ENCODE measurements at places on chromosomes 5 and 9.

DNA sequence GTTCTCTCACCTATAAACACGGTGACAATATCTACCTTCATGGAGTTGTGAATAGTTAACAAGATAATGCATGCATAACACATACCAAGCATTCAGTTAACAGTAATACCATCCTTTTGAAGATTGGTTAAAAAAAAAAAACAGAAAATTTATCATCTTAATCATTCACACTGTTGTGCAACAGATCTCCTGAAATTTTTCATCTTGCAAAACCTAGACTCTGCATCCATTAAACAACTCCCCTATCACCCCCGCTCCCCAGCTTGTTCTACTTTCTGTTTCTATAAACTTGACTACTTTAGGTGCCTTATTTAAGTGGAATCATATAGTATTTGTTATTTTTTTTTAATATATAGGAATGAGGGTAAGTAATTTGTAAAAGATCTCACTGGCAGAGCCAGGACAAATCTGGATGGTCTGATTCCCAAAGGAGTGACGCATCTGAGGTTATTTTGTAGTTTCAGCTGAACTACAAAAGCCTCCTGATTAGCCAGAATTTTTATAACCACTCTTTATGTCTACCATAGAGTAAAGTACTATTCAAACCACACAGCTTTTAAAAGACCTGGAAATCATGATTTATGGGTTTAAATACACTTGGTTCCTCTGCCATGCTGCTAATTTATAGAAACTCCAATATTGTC, 93.0 kb downstream of the FANCC start:
- no peak for DNase-seq

DNA sequence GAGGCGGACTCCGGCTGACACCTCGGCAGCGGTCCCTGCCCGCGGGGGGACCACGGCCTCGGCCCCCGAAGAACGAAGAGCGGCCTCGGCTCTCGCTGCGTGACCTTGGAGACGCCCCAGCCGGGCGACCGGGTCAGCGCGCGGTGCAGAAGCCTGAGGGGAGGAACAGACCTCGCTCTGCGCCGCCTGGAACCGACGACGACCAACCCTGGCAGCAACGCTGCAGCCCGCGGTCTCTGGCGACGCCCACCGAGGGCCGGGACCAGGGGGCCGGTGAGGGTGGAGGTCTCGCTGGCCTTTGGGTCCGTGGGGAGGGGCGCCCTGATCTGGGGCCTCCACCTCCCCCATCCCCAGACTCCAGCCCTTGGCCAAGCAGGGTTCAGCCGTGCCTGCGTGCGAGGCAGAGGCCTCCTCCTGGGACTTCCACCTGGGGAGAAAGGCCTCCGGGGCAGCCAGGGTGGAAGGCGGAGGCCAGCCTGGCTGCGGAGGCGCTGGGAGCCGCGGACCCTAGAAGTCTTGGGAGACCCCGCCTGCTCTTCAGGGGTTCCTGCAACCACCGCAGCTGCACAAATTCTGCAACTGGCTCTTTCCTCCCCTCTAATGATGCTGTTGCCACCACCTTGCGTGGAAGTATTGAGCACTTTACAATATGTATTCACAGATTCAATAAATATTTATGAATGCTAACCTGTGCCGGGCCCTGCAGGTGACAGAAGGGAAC, 44.3 kb upstream of the SLC12A7 start:
- DNase-seq: no peak

- DNase-seq: no peak
Observed at GRCh38 chr5:54221135-54221534, 89.2 kb downstream of the ARL15 start.

GRCh38 chr5:145951071-145951470, 14.7 kb downstream of the SH3RF2 start:
- no peak for DNase-seq

GRCh38 chr9:34701769-34702736, 7.9 kb downstream of the CCL21 start:
- peak; percentile 74 for DNase-seq

DNA sequence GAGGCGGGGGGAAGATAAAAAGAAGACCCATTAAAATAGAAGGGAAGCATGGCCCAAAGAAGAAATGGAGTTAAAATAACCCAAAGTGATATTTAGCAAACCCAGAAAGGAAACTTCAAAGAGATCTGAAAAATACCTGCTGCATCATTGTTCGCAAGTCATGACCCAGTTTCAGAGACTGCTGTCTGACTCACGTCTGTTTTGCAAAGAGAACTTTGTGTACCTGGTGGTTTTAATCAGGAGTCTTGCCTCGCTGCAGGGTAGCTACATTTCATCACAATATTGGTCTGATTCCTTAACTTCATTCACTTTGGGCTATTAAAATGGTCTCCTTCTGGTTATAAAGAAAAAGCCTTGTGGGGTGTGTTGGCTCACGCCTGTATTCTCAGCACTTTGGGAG, 461.1 kb upstream of the DAP start:
- DNase-seq: no peak

DNA sequence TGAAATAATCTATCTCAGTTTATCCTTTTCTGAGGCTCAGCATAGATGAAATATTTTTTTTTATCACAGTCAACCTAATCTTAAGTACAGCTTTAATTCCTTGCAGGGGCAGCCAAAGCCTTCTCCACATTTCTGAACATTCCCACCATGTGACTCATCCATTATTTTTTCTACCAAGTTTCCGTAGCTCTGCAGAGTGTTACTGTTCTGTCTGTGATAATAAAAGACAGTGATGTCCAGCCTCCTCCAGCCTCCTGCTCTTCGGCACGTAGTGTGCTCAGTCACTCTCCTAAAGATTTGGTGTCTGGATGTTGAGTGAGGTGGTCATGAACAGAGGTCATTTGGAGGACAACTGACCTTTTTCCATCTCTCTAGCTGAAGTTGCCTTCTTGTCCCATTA, 338.1 kb upstream of the ADAMTS16 start:
- DNase-seq: no peak

DNA sequence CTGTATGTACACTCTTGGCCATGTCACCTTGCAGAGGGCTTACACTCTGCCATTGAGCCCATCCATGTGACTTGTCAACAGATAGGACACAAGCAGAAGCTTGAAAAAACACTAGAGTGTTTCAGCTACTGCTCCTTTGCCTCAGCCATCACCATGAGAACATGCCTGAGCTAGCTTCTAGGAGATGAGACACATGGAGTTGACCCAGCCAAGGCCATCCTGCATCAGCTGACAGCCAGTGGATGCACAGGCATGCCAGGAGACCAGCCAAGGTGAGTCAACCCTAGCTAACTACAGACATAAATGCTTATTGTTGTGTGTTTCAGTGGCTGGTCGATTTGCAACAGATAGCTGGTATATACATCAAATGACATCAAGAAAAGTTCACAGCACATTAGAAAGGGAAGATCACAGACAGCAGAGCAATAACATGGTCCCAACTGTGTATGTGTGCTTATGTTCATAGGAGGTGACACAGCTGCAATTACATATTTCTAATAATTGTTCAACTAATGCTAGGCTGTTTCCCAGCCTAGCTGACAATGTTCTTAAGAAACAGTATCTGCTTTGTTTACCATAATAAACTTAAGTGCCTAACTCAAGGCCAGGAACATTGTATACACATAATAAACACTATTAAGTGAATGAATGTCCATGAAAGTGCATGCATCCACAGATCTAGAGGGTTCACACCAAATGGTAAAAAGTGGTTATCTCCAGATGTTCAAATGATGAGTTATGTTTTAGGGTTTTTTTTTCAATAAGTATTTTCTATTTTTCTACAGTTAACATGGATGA, 105.7 kb downstream of the SPOCK1 start:
- no peak for DNase-seq

GRCh38 chr5:128681096-128681495, 143.1 kb upstream of the FBN2 start:
- no peak for DNase-seq

- no peak for DNase-seq
Observed at GRCh38 chr5:152932621-152933020, 527.5 kb upstream of the NMUR2 start.

- DNase-seq: no peak
Observed at GRCh38 chr5:134567641-134568336, 42.3 kb downstream of the JADE2 start.

- DNase-seq: no peak
Observed at GRCh38 chr9:86838519-86839497, 108.5 kb downstream of the GAS1 start.

DNA sequence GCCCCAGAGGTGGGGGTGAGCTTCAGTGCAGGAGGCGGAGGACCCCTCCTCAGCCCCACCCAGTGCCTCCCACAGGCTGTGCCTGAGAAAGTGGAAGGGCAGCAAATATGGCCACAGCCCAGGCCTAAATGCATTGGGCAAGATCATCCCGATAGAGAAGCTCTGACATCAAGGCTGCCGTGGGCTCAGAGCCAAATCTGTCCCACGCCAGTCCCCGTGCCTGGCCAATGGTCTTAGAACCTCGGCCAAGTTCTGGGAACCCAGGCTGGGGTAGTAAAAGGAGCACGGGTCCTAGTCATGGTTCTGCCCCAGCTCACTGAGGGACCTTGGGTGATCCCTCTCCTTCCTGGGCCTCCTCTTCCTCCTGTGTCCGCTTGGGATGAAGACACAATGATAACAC, 27.7 kb upstream of the TNIP1 start:
- no peak for DNase-seq

DNA sequence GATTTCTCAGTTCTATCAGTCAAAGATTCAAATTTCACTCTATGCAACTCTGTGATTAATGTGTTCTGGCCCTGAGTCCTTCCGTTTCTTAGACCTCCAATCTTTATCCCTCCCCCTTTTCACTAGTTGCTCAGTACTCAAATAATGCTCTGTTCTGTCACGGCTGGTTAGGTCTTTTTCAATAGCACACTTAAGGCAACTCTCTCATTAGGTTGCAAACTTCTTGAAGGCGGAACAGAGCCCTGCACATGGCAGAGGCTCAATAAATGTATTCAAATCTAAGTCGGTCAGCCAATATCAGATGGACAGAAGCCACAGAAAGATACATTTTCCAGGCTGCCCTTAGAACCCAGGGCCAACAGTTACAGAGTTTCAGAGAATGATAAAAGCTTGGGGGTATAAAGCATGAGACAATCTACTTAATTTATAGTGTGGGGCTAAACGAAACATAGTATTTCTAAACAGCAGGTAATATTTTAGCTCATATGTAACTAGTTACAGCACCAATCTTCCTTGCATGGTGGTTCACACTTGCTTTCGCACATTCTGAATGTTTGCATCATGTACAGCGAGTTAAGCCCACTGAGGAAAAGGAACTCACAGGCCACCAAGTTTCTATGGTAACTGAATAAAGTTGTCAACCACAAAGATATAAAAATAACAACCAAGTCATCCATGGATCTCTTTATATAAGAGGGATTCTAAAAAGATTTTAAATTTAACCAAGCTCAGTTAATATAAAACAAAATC, 67.1 kb upstream of the GOLPH3 start:
- no peak for DNase-seq

DNA sequence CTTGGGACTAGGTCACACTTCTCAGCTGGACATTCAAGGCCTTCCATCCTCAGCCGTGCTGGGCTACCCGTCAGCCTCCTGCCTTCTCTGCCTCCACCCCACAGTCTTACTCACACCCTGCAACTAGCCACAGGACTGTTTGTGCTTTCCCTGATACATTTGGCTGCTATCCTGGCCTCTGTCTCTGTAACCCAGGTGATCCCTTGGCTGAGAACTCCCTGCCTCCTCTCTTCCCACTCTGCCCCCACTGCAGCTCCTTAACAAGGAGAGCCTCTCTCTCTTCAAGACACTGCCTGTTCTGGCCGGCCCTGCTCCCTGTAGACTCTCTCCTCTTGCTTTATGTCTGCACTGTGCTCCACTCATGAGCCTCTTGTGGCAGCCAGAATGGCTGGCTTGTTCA, 120.6 kb downstream of the MSX2 start:
- no peak for DNase-seq

- DNase-seq: no peak
Observed at GRCh38 chr5:147713550-147714295, 68.8 kb downstream of the JAKMIP2 start.

DNA sequence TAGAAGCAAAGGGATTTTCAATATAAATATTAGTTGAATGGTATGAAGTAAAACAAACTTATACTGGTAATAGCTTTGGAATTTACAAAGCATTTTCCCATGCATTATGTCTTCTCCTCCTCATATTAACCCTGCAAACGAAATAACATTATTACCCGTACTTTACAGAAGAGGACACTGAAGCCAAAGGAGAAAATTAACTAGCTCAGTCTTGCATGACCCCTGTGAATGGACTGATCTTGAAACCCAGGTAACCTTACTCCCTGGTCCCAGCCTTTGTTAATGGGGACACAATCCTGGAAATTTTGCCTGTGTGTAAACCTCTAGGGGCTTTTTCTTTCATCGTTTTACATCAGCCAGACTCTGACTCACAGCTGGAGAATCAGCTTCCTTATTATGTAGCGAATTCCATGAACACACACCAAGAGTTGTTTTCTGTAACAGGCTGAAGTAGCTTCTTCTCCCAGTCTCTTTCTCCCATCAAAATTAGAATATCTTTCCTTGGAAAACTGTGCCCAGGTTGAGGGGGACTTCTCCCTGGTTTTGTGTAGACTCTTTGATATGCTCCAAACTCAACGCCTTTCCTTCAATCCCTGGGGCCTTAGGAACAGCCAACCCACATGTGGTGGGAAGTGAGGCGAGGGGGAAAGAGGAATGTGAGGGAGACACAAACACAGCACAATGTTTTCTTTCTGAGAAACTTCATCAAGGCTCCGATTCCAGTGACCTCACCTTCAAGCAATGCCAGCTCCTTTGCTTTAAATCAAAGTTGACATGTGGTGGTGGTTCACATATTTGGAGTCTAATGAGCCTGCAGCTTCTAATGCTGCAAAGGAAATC, 480.9 kb upstream of the PAPPA start:
- DNase-seq: no peak

DNA sequence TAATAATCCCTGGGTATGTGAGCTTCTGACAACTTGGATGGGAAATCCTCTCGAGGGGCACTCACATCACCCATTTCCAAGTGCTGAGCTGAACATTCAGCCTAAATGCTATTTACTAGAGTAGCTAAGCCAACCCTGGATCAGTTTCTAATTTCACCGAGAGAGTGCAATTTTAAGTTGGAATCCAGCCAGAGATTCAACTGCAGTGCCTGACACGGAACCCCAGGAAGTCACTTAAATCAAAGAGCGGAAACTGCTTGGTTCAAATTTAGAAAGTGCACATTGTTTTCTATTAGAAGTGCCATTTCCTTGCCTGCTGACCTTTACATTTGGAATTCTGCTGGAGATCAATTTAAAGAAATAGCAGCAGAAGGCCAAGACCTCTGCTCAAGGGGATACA, 8.8 kb downstream of the SPRY4 start:
- DNase-seq: no peak

DNA sequence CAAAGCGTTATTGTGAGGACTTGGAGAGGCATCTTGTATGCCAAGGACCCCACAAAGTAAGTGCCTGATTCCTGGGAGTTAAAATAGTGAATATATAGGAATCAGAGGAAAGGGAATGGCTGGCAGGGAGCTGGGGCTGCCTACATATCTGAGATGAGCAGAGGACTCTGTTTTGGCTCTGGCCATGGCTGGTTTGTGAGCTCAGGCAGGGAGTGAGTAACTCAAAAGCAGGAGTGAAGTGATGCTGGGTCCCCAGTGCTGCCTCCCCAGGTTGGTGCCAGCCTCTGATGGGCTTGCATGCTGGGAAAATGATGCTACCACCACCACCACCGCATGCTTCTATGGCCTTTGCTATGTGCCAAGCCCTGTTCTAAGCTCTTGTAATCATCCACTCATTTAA, 246.0 kb upstream of the MVB12B start:
- DNase-seq: no peak
